ENCODE measurements at places on chromosomes 3 and 15. TPM values are rescaled to one million over a fixed set of nuclear protein-coding genes. Genes with fewer than 3 reads are reported as not detected.
A peak's percentile ranks its signal among the peaks of the same experiment; 100 is the strongest.

DNA sequence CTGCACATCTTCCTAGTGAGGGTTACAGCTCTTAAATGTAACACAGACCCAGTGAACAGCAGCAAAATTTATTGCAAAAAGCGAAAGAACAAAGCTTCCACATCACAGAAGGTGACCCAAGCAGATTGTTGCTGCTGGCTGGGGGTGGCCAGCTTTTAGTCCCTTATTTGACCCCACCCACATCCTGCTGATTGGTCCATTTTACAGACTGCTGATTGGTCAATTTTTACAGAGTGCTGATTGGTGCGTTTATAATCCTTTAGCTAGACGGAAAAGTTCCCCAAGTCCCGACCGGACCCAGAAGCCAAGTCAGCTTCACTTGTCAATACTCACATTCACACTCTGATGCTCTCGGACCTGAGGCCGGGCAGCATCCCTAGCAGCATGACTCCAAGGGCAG is 154.5 kb upstream of the ATP10A start:
- no peak for DNase-seq

GRCh38 chr15:72564091-72564490 is 90.0 kb downstream of the ARIH1 start:
- no peak for DNase-seq

Gene FBXL2
- polyA plus RNA-seq, result 28.8 TPM

DNA sequence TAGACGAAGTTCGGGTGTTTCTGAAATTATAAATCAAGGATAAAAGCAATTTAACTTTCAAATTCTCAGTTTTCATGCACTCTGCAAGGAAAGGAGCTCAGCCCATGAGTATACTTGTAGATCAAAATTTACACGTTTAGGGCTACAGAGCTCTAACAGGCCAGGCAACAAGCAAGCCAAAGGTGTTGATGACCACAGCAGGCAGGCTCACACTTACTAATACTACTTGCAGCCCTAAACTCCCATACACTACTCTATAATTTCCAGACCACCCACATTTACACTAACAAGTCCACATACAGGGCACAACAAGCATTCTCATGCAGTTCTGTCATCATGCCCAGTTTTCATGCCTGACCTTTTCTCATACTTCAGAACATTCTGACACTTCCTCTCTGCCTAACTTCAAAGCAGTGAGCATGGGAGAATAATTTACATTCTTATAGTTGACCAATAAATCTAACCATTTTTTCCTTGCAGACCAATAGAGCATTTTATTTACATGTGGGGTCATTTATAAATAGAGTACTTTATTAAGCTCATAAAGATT is 124.7 kb upstream of the FRMD4B start:
- DNase-seq, result no peak

Gene GOLGA8K
- 5.6 TPM for polyA plus RNA-seq

Gene SLC6A1
- 5.3 TPM for polyA plus RNA-seq

DNA sequence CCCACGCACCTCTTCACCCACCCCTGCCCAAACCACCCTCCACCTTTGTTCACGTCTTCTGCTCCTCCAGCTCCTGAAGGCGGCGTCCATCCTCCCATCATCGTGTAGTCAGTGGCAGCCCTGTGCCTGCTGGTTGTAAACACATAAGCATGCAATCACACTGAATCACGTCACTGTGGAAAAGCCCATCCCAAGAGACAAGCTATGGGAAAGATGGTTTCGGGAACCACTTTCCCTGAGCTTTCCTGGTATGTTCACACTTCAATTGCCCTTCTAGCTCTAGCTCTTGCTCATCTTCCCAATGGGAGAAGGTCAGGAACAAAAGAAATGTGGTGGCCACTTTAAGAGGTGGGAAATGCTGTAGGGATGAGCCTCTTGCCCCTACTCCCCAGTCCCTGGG is 14.4 kb upstream of the GOLGA8J start:
- no peak for DNase-seq

GRCh38 chr15:80559320-80559693 is 135.8 kb upstream of the ABHD17C start:
- DNase-seq, result peak; percentile 55

Gene NR2C2
- 52.6 TPM for polyA plus RNA-seq

Gene RPUSD2
- polyA plus RNA-seq, result 8.6 TPM

- DNase-seq, result no peak
These were observed 12.7 kb upstream of the TMCO5A start for GRCh38 chr15:37921527-37922385.

DNA sequence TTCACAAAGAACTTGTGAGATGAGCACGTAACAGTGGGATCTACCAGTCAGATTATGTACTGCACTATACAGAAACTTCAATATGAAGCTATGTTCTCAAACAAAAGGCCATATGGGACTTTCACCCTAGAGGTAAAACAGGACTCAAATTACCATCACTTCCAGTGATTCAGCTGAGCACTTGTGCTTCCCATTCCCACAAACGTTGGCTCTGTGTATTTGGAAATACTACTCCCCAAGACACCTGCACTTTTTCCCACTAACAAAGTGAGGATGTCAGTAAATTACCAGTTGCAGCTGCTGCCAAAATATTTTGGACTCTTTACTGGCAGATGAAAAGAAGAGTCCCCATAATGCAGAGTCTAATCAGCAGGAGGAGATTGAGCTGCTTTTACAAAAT is 1570.1 kb downstream of the SI start:
- no peak for DNase-seq

DNA sequence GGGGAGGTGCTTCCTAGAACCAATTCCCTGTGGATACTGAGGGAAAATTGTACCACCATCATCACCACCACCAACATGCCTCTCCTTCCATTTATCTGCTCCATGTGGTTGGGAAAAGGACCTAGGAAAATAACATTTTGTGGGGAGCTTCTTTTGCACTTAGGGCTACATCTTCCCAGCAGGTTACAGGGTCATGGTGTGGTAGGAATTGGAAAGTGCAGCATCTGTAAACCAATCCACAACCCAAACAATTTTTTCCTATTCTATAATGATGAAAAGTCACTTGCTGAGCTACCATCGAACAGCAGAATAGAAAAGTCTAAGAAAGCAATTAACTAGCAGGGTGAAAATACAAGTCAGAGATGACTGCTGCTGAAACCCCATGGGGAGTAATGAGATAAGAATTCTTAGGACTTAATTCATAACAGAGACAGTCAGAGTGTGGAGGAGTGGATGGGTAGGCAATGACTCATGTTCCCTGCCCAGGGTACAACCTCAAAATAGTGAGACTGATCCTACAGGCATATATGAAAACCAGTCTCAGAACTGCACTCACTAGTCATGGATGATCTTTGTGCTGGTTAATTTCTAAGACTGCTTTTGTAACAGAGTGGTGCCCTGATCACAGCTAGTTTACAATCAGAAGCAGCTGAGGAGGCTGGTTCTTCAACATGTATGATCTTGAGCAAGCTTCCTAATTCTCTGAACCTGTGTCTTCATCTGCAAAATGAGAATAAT is 38.1 kb upstream of the LEKR1 start:
- no peak for DNase-seq

Gene CFAP20DC
- polyA plus RNA-seq, result 5.8 TPM

GRCh38 chr3:56998076-56998529 is 62.4 kb upstream of the SPATA12 start:
- DNase-seq, result no peak

DNA sequence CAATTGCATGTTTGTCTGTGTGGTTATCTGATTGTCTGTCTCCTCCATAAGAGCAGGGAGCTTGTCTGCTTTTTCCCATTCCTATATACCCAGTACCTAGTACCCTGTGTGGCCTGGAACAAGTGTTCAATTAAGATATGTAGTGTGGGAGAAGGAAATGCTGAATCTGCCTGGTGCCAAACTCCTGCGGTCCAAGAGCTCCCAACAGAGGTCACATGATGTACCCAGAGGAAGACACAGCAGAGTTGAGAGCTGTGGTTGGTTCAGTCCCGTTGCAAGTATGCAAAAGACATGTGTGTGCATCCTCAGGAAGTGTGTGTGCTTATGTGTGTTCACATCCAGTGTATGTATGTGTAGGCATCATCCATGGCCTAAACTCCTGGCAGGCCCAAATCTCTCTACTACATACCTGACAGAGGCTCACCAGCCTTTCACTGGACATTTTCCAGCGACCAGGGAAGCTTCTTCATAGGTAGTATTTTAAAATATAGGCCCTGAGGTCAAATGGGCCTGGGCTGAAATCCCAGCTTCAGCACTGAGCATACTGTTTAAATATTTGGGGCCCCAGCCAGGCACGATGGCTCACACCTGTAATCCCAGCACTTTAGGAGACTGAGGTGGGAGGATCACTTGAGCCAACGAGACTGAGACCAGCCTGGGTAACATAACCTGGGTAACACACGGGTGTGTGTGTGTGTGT is 34.0 kb upstream of the ITGA11 start:
- DNase-seq, result no peak

GRCh38 chr3:129289201-129289921 is 10.7 kb downstream of the HMCES start:
- no peak for DNase-seq

GRCh38 chr3:152519376-152519775 is 250.6 kb downstream of the MBNL1 start:
- no peak for DNase-seq

Gene EBLN2
- polyA plus RNA-seq, result 9.5 TPM

DNA sequence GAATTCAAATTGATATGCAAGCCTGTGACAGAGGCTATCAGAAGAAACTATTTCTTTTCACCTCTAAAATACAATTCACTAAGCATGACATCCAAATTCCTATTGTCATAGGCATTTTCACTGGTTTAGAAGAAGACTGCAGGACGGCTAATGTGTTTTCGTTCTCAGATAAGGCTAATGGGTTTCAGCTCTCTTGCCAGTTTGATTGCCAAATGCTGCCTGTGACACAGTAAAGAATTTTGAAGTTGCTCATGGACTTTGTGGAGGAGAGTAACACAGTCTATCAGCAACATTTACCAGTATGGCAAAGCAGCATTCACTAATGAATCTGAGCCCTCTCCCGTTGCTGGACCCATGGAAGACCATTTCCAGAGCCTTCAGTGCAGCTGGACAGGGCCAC is 948.1 kb downstream of the FHIT start:
- DNase-seq, result peak; percentile 18

DNA sequence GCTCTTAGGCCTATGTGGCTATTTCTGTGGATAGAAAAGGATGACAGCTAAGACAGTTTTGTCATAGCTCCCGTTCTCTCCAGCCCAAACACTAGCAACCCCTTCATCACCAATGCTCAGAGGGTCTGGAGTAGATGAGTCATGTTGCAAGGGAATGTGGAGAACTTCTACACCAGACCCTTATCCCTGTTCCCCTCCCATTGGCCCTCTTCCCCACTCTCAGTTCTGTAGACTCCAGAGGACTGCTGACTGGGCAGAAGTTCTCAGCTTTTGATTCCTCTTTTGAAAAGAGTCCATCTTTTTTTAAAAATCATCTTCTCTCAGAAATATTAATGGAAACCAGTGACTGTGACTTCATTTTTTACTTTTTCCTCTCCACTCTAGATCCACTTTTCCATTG is 2.4 kb upstream of the MYZAP start:
- no peak for DNase-seq
